Colonic mucosa (tissue), 4 donors: ENCODE measurements at places on chromosomes 5 and 9.

DNA sequence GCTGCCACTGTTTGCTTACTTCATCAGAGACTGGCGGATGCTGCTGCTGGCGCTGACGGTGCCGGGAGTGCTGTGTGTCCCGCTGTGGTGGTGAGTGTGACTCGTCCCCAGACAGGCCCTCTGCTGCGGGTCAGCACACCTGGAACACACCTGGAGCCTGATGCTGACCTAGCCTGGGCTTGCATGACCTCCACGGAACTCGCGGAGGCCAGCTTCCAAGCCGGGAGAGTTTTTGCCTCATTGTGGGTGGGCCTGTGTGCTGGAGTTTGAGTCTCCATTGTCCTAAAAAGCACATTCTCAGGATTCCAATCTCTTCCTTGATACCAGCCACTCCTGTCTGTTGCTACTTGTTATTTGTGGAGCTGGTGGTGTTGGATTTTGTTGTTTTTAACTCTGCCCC lies 28.1 kb downstream of the SLC22A4 start:
- H3K4me3 ChIP-seq, result no peak overlapping the region
- no peaks in the 10 kb centered on the region for H3K4me1 ChIP-seq
- H3K27ac ChIP-seq, result no peak overlapping the region
- H3K36me3 ChIP-seq, result no peaks in the 10 kb centered on the region
- H3K27me3 ChIP-seq, result no peaks in the 10 kb centered on the region
- no peak for DNase-seq

- no peaks in the 10 kb centered on the region for H3K27me3 ChIP-seq
- no peaks in the 10 kb centered on the region for H3K36me3 ChIP-seq
- no peaks in the 10 kb centered on the region for H3K4me1 ChIP-seq
- no peak overlapping the region for H3K27ac ChIP-seq
- no peak for DNase-seq
Measured at GRCh38 chr5:102792705-102793104, 37.6 kb downstream of the PAM start.

- DNase-seq, result no peak
- H3K4me1 ChIP-seq, result no peaks in the 10 kb centered on the region
- H3K4me3 ChIP-seq, result no peak overlapping the region
- no peaks in the 10 kb centered on the region for H3K36me3 ChIP-seq
Measured at GRCh38 chr9:69822116-69822750, 1.6 kb downstream of the CFAP95 start.

DNA sequence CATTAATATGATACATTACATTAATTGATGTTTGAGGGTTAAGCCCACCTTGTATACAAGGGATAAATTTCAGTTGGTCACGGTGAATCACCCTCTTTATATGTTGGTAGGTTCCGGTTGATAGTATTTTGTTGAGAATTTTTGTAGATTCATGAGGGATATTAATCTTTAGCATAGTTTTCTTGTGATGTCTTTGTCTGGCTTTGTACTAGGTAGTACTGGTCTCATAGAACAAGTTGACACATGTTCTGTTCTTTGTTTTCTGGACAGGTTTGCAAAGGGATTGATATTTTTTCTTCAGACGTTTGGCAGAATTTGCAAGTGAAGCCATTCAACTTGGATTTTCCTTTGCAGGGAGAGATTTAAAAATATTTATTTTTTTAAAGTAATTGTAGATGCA lies 49.1 kb upstream of the CLK4 start:
- no peak overlapping the region for H3K27ac ChIP-seq
- H3K36me3 ChIP-seq, result no peaks in the 10 kb centered on the region
- no peak for DNase-seq
- H3K4me3 ChIP-seq, result no peak overlapping the region
- H3K4me1 ChIP-seq, result no peaks in the 10 kb centered on the region

DNA sequence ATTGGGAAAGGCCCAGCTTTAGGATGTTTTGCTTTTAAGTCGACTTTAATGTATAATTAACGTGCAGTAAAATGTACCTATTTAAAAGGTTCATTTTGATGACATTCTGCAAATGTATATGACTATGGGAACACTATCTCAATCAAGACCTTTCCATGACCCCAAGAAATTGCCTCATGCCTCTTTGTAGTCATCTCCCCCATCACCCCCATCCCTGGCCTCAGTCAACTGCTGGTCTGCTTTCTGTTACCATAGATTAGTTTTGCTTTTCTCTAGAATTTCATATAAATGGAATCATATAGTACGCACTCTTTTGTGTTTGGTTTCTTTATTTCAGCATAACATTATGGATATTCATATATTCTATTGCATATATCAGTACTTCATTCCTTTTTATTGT lies 80.7 kb upstream of the C9orf72 start:
- H3K27me3 ChIP-seq, result no peaks in the 10 kb centered on the region
- no peak overlapping the region for H3K4me3 ChIP-seq
- DNase-seq, result no peak
- no peaks in the 10 kb centered on the region for H3K36me3 ChIP-seq
- H3K4me1 ChIP-seq, result no peaks in the 10 kb centered on the region

DNA sequence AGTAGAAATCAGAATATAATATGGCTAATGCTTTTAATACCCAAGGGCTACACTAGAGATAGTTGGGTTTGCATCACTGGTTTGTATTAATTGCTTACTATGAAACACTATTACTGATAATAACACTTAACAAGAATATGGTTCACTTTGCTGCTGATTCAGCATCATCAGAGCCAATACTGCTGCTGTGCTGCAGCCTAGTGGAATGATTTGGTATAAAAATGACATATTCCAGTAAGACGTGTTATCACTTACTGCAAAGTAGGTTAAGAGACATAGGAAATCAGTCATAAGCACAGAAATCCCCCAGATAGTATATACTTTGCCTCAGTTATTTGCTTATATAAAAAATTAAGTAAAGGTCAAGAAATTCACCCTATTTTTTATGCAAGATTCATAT lies 2.8 kb downstream of the CDH10 start:
- no peak for DNase-seq
- H3K27ac ChIP-seq, result no peak overlapping the region
- no peak overlapping the region for H3K4me3 ChIP-seq
- H3K4me1 ChIP-seq, result no peaks in the 10 kb centered on the region

- no peak overlapping the region for H3K4me3 ChIP-seq
- no peak overlapping the region for H3K27ac ChIP-seq
- no peaks in the 10 kb centered on the region for H3K27me3 ChIP-seq
- no peaks in the 10 kb centered on the region for H3K4me1 ChIP-seq
- no peaks in the 10 kb centered on the region for H3K36me3 ChIP-seq
- DNase-seq, result no peak
Measured at GRCh38 chr5:141105350-141105749, 5.1 kb downstream of the PCDHB3 start.

DNA sequence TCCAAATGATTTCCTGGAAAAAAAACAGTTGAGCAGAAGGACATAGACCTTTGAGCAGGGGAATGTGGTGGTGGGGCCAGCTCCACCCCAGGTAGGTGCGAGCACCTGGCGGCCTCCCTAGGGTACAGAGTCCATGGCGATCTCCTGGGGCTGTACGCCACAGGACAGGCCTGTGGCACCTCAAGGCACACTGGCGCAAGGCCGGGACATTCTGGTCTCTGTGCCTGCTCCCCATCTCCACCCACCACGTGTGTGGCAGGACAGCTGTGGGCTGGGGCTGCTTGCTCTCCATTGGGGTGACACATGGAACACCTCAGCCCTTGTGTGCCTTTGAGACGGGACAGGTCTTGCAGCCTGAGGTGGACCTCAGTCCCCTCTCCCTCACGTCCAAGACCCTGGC lies 25.2 kb downstream of the WNK2 start:
- H3K36me3 ChIP-seq, result no peaks in the 10 kb centered on the region
- peak overlapping the region; percentile 63 for H3K27ac ChIP-seq
- no peaks in the 10 kb centered on the region for H3K27me3 ChIP-seq
- peaks cover 22% of the 10 kb centered on the region for H3K4me1 ChIP-seq
- peak; percentile 86 for DNase-seq
- no peak overlapping the region for H3K4me3 ChIP-seq

- no peak overlapping the region for H3K27ac ChIP-seq
- no peaks in the 10 kb centered on the region for H3K27me3 ChIP-seq
- no peak for DNase-seq
- no peaks in the 10 kb centered on the region for H3K36me3 ChIP-seq
Measured at GRCh38 chr9:95379630-95380029, 62.1 kb upstream of the FANCC start.

DNA sequence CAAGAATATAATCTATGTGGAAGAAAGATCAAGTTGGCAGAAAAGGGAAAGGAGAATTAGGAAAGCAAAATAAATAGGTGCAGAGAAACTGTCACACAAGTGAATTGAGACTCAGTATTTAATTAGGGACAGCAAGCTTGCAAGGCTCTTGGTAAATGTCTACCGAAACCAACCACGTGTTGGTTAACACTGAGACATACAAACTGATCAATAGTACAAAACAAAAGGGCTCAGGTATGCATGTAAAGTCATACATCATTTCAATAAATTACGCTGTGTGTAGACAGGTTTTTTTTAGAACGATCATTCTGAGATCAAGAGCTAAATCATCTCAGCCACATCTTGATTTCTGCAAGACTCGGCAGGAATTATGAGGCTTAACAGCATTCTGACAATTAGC lies 225.4 kb downstream of the EBF1 start:
- no peaks in the 10 kb centered on the region for H3K27me3 ChIP-seq
- no peaks in the 10 kb centered on the region for H3K36me3 ChIP-seq
- no peak overlapping the region for H3K4me3 ChIP-seq

DNA sequence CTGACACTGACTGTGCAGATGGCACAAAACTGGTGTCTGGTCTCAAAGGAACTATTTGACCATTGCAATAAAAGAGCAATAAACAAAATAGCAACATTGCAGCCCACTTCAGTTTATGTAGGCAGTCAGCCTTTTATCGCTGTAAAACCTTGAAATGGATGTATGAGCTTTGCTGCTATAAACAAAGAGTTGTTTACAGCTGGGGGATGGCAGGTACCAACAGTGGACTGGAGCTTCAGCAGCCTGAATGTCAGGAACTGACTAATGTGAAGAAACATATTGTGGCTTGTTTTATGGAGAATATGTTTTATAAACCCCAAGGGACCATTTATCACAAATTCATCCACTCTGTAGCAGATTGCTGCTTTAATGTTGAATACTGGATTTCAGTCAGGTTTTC lies 78.0 kb downstream of the PTPRD start:
- no peaks in the 10 kb centered on the region for H3K4me1 ChIP-seq
- no peak overlapping the region for H3K4me3 ChIP-seq
- no peak overlapping the region for H3K27ac ChIP-seq

- H3K4me1 ChIP-seq, result no peaks in the 10 kb centered on the region
- no peak overlapping the region for H3K27ac ChIP-seq
- no peaks in the 10 kb centered on the region for H3K27me3 ChIP-seq
- H3K36me3 ChIP-seq, result no peaks in the 10 kb centered on the region
- H3K4me3 ChIP-seq, result no peak overlapping the region
Measured at GRCh38 chr5:3226196-3226920, 369.3 kb upstream of the IRX1 start.

DNA sequence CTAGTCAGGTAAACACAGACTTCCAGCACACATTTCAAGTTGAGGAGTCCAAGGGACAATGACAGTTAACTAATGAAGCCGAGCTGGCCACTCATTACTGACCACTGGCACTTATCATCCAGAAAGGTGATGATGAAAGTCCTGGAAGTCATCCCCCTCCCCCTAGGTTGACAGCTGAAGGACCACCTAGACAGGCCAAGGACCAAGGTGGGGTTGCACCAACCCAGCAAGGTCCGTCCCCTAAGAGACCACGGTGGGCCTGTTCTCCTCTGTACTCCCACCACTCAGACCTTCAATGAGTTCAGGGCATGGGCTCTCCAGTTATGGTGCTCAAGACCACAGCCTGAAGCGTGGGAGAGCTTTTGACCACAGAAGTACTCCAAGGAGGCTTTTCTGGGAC lies 13.2 kb downstream of the P4HA2 start:
- no peaks in the 10 kb centered on the region for H3K4me1 ChIP-seq
- H3K36me3 ChIP-seq, result no peaks in the 10 kb centered on the region
- H3K27me3 ChIP-seq, result no peaks in the 10 kb centered on the region
- DNase-seq, result no peak

DNA sequence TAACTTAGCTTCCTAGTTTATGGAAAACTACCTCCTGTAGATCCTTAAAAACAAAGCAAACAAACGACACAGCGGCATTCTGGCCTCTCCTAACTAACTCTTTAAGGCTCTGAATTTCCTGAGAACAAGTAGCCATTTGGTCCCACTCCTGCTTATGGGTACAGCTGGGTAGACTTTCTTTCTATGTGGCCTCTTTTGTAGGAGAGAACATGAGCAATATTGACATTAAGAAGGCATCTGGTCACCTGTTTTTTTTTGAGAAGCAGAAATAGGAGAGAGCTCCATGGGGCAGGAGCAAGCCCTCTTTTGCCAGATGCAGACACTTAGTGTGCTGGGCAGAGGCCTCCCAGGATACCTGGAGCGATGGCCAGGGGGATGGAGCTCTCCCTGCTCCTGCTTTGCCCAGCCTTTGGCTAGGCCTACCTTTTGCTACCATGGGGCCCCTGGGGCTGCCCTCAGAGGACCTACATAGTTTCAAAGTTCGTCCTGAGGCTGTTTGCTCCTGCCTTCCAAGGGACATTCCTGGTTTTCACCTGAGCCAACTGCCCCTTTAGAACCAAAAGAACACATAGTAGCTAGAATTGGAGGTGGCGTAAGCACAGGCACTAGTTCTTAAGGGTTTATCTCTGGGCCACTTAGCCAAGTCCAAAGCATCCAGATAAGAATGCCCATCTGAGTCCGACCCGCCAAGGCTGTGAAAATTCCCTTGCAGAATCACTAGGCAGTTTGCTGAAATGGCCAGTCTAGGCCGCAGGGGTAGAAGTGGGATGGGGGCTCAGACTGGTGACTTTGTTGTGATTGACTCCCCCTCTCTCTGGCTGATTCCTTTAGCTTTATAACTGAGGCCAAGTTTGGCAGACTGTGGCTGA lies 2.4 kb upstream of the STC2 start:
- no peak for DNase-seq
- H3K4me1 ChIP-seq, result peaks cover 3% of the 10 kb centered on the region
- no peak overlapping the region for H3K4me3 ChIP-seq
- no peak overlapping the region for H3K27ac ChIP-seq

GRCh38 chr9:7549249-7549648 lies 250.3 kb downstream of the DMAC1 start:
- no peaks in the 10 kb centered on the region for H3K4me1 ChIP-seq
- H3K27ac ChIP-seq, result no peak overlapping the region
- no peak for DNase-seq
- H3K36me3 ChIP-seq, result no peaks in the 10 kb centered on the region
- H3K27me3 ChIP-seq, result no peaks in the 10 kb centered on the region
- no peak overlapping the region for H3K4me3 ChIP-seq

GRCh38 chr5:35369965-35370790 lies 139.9 kb upstream of the PRLR start:
- no peaks in the 10 kb centered on the region for H3K27me3 ChIP-seq
- DNase-seq, result no peak
- H3K4me3 ChIP-seq, result no peak overlapping the region
- H3K27ac ChIP-seq, result no peak overlapping the region

- no peak overlapping the region for H3K27ac ChIP-seq
- no peaks in the 10 kb centered on the region for H3K36me3 ChIP-seq
- no peaks in the 10 kb centered on the region for H3K4me1 ChIP-seq
Measured at GRCh38 chr5:13325765-13326164, 618.7 kb downstream of the DNAH5 start.

DNA sequence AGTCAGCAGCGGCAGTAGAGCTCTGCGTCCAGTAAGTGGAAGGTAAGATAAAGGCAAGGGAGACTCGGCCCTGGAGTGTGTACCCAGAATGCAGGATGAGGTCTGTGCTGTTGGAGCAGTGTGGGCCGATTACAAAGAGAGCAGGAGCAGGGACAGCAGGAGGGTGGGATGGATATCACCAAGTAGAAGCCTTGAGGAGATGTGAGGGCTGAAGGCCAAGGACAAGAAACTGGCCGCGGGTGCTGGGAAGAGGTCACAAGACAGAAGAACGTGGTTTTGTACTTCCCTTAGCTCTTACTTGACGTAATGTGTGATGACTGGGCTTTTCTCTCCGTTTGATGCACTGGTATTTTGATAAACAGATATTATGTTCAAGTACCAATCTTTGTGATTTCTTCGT lies 43.7 kb downstream of the OR2V1 start:
- H3K4me3 ChIP-seq, result no peak overlapping the region
- no peak for DNase-seq
- H3K36me3 ChIP-seq, result no peaks in the 10 kb centered on the region
- H3K27me3 ChIP-seq, result no peaks in the 10 kb centered on the region
